ENCODE measurements at places on chromosomes 6 and 20. TPM values are rescaled to one million over a fixed set of nuclear protein-coding genes. Genes with fewer than 3 reads are reported as not detected.

- DNase-seq: no peak
These were observed 379.0 kb upstream of the FLRT3 start for GRCh38 chr20:14716351-14716801.

DNA sequence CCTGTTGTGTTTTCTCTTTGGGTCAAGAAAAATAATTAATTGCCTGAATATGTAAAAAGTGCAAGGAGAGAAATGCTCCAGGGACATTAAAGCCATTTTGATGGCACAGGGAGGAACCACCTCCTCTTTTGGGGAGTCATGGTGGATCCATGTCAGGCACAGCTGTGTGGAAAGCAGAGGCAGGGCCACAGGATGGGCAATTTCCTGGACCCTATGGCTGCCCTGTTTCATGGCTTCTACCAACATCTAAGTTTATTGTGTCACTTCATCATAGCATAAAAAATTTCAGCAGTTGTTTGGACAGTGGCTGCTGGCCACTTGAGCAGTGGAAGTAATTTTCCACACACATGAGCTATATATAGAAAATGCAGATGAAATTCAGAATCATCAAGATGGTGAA, 238.2 kb downstream of the SYNE1 start:
- no peak for DNase-seq

DNA sequence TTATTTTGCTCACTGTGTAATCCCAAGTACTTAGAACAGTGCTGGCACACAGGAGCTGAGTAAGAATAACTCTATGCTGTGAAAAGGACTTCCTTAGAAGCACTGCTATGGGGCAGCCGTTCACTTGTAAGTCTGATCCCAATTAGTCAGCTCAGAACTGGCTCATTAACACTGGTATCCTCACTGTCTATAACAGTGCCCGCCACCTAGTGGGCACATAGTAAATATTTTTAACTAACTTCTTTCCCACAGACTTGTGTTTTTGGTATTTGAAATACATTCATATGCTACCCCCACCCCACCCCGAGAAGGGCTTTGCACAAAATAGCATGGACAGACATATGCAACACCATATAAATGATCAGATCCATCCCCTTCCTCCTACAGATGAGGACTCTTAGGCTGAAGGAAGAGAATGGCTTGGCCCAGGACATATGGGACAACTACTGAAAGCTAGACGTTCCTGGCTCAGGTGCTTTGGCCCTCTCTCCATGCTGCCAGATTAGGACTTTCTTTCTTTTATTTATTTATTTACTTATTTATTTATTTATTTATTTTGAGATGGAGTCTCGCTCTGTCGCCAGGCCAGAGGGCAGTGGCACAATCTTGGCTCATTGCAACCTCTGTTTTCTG, 47.1 kb downstream of the DST start:
- no peak for DNase-seq

The OLIG3 gene
- not detected for polyA plus RNA-seq

The SRSF12 gene
- polyA plus RNA-seq: 1.3 TPM

DNA sequence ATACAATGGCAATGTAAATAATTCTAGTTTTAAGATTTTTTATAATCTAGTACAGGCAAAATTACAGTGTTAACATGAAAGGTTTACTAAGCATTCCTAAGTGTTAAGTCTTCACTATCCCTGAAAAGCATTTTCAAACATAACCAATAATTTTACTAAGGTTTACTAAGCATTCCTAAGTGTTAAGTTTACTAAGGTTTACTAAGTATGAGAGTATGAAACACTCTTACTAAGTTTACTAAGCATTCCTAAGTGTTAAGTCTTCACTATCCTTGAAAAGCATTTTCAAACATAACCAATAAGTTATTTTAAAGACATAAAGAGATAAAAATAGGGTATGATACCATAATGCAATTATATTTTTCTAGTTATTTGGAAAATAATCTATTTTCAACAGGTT, 82.6 kb downstream of the PRSS35 start:
- no peak for DNase-seq

DNA sequence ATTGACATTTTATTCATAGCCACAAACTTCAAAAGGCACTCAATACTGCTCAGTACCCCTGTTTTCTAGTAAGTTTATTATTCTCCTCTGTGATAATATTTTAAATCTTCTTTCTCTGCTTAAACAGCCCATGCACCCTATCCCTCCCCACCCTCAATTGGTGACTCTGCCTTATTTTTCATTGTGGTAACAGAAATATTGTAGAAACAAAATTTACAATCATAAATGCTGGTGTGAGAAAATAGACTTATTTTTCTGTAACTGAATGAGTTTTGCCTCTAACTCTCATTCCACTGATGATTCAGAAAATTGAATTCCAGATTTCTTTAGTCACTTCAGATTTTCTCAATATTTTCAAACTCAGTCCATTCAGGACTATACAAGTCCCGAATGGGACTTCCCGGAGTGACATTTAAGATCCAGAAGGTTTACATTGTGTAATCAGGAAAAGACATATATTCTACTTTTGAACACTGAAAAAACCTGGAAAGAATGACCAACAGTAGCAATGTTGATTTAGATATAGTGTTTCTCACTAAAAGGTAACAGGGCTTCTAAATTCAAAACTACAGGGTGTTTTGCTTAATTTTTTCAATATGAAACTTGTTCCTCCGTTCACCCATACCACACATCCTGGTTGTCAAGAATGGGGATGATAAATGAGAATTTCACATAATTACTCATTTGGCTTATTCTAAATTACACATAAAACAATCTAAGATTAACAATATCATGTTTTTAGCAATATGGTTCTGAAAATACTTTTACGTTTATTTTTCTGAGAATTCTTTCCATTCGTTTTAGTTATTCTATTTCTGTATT, 34.8 kb upstream of the UST start:
- no peak for DNase-seq

The COL9A1 gene
- polyA plus RNA-seq: 7.2 TPM

The CD109 gene
- polyA plus RNA-seq: 7.0 TPM

DNA sequence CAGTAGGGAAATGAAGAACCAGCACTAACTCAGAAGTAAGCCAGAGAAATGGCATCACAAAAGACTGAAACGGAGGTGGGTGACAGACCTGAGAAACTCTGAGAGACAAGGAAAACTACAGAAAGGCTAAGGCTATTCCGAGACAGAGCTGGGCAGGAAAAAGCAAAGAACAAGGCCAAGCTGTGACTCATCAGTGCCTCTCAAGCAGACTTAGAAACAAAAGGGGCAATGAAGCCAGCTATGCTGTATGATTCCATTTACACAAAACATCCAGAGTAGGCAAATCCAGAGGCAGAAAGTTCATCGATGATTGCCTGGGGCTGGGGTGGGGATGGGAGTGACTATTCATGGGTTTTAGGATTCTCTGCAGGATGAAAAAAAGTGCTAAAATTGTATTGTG, 50.0 kb downstream of the SLC23A2 start:
- DNase-seq: no peak

GRCh38 chr6:72580281-72580940, 41.5 kb upstream of the KCNQ5 start:
- no peak for DNase-seq

DNA sequence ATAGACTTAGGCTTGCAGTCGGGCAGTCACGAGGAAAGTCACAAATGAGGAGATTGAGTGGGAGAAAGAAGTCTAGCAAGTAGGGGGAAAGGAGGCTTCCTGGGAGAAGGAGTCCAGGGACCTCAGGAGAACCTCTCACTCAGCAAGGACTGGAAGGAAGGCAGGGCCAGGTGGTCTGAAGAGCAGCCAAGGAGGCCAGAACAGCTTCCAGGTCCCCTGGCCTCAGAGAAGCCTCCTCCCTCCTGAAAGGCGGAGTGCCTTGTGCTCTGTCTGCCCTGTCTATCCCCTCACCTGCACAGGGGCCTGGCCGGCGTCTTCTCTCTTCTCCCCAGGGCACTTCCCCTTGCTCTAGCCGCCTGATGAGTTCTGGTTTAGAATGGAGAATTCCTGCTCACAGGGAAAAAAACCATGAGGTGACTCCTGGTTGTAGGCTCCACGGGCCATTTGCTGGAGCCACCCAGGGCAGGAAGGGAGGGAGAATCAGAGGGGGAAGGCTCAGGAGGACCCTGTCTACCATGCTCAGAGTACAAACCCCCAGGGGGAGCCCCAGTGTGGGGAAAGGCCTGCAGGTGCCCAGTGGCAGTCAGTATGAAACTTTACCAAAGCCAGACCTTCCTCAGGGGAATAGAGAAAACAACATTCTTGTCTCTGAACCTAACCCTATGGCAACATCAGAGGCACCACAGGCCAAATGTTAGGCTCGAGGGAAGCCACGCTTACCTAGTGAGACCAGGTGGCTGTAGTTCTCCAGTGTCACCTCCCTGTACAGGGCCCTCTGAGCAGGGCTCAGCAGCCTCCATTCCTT, 11.2 kb downstream of the ZNF337 start:
- no peak for DNase-seq

- no peak for DNase-seq
These were observed 75.4 kb downstream of the FILIP1 start for GRCh38 chr6:75418233-75418632.

Measured in urinary bladder (tissue), 4 donors.